ENCODE measurements at places on chromosomes 2 and 18. TPM values are rescaled to one million over a fixed set of nuclear protein-coding genes. Genes with fewer than 3 reads are reported as not detected.

DNA sequence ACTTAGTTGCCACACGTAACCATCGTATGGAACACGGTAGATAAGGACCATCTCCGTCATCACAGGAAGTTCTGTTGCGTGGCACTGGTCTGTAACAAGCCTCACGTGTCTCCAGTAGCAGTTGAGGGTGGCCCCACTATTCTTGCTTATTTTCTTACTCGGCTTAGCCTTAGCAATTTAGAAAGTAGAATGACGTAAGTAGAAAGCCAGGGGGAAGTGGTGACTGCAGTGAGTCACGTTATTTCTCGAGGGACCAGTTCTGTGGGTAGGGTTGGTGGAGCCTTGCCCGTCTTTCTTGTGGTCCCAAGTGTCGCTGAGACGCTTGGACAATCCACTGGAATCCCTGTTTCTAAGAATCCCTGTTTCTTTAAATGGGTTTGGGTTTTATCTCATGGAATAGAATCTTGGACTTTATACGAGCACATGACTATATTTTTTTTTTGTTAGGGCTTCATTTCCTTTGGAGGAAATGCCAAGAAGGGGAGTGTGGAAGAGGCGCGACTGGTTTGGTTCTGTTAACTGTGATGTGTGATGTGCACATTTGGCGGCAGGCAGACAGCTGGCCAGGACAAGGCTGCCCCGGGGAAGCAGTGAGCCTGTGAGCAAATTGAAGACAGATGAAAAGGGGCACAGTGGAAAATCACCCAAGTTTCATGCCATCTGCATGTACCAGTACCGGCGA, 96.2 kb downstream of the CABLES1 start:
- H3K27ac ChIP-seq = peak overlapping the region; percentile 60
- H3K4me3 ChIP-seq = no peak overlapping the region
- peak; percentile 92 for DNase-seq
- H3K4me1 ChIP-seq = peaks cover 38% of the 10 kb centered on the region
- H3K36me3 ChIP-seq = no peaks in the 10 kb centered on the region

DNA sequence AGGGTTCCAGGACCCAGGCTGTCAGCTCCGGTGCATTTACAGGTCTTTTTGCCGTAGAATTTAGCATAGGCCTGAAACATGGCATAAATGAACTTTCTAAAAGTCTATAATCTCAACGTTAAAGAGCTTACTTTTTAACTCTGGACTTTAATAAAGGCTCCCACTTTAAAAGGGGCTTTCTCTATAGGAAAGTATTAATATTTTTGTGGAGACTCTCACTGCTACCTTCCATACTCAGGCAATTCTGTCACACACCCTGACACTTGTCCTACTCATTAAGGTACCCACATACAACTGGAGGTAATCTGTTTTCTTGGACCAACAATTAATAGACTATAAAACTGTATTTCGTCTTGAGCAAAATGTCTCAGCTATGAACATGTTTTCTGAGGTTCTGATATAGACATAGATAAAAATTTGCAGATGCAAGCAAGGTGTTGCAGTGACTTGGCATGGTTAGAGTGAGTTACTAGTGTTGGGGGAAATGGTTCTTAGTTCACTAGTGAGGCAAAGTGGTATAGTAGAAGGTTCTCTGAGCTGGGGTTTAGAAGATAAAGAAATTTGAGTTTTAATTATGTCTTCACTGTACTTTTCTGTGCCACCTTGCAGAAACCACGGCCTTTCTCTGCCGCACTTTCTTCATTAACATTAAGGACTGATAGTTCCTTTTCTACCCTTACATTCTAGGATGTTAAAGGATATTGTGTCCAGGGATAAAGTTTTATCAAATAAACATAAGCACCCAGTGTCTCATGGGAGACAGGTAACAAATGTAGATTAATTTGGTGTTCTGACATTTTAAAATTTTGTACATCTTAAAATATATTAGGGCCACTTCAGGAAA, 10.8 kb upstream of the NR4A2 start:
- DNase-seq = no peak
- H3K4me1 ChIP-seq = peaks cover 4% of the 10 kb centered on the region
- no peaks in the 10 kb centered on the region for H3K36me3 ChIP-seq
- peak overlapping the region; percentile 73 for H3K4me3 ChIP-seq

- no peaks in the 10 kb centered on the region for H3K27me3 ChIP-seq
- no peak overlapping the region for H3K4me3 ChIP-seq
- peaks cover 16% of the 10 kb centered on the region for H3K4me1 ChIP-seq
- H3K27ac ChIP-seq = peak overlapping the region; percentile 43
- DNase-seq = peak; percentile 69
These were observed 144.3 kb upstream of the PELI1 start for GRCh38 chr2:64288321-64289193.

- H3K27me3 ChIP-seq = no peaks in the 10 kb centered on the region
- peak within 1 kb of the TSS; percentile 93 for H3K27ac ChIP-seq
- peak within 1 kb of the TSS; percentile 89 for H3K4me3 ChIP-seq
- DNase-seq = peak; percentile 84
- peaks cover 8% of the 10 kb centered on the region for H3K36me3 ChIP-seq
These were observed at the start of gene EVA1A for GRCh38 chr2:75560768-75561565. Gene EVA1A (minus strand): TSS chr2:75560939. CDS start chr2:75518140, 42,799 bp downstream.

DNA sequence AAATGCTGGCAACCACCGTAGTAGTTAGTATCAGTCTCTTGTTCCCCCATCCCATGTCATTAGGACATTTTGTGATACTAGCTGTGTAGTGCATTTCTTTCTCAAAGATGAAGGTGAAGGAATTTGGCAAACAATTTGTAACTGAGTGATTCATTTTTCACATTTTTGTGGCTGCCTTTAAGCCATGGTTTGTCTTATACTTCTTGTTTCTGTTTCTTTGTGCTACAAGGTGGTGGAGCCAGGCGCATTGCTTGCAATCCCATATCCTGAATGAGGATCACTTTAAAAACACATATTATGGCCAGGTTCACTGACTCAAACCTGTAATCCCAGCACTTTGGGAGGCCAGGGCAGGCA, 40.6 kb downstream of the GPD2 start:
- DNase-seq = peak; percentile 91
- H3K4me3 ChIP-seq = no peak overlapping the region
- no peaks in the 10 kb centered on the region for H3K27me3 ChIP-seq
- H3K36me3 ChIP-seq = no peaks in the 10 kb centered on the region
- H3K4me1 ChIP-seq = peaks cover 6% of the 10 kb centered on the region
- H3K27ac ChIP-seq = peak overlapping the region; percentile 48

DNA sequence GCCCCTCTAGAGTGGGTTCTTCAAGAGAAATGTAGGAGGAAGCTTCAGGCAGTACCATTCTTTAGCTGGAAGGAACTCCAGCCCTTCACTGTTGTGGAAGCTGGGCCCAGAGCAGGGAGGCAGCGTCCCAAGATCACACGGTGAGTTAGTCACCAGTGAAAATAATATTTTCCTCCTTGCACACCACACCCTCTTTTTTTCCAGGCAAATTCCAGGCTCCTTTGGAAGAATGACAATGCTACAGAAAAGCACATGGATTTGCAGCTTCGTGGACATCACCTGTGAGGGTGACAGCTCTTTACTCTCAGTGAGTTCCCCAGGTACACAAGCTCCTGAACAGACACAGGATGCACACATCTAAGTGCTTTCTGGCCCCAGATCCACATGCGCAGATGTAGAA, 157.1 kb downstream of the COL6A3 start:
- no peaks in the 10 kb centered on the region for H3K27me3 ChIP-seq
- H3K4me1 ChIP-seq = peaks cover 42% of the 10 kb centered on the region
- peak overlapping the region; percentile 94 for H3K27ac ChIP-seq
- H3K36me3 ChIP-seq = no peaks in the 10 kb centered on the region
- H3K4me3 ChIP-seq = no peak overlapping the region

GRCh38 chr2:205590759-205591158, 91.5 kb upstream of the NRP2 start:
- peaks cover 3% of the 10 kb centered on the region for H3K4me1 ChIP-seq
- no peaks in the 10 kb centered on the region for H3K36me3 ChIP-seq
- H3K27ac ChIP-seq = no peak overlapping the region
- no peaks in the 10 kb centered on the region for H3K27me3 ChIP-seq

GRCh38 chr2:177010146-177010545, 202.4 kb upstream of the HNRNPA3 start:
- H3K36me3 ChIP-seq = no peaks in the 10 kb centered on the region
- no peaks in the 10 kb centered on the region for H3K4me1 ChIP-seq
- H3K27ac ChIP-seq = no peak overlapping the region
- H3K27me3 ChIP-seq = no peaks in the 10 kb centered on the region
- no peak overlapping the region for H3K4me3 ChIP-seq

- peaks cover 5% of the 10 kb centered on the region for H3K4me1 ChIP-seq
- DNase-seq = no peak
- no peak overlapping the region for H3K4me3 ChIP-seq
- H3K27ac ChIP-seq = no peak overlapping the region
These were observed 38.0 kb downstream of the VSNL1 start for GRCh38 chr2:17578466-17578928.

GRCh38 chr2:39247512-39248043, 3.8 kb upstream of the CDKL4 start:
- H3K27ac ChIP-seq = no peak overlapping the region
- H3K4me1 ChIP-seq = no peaks in the 10 kb centered on the region
- no peak for DNase-seq
- no peak overlapping the region for H3K4me3 ChIP-seq

GRCh38 chr2:128301021-128301420, 17.6 kb downstream of the HS6ST1 start:
- peaks cover 36% of the 10 kb centered on the region for H3K4me1 ChIP-seq
- H3K27ac ChIP-seq = peak overlapping the region; percentile 86
- DNase-seq = no peak
- H3K4me3 ChIP-seq = no peak overlapping the region

GRCh38 chr18:59718108-59718463, 20.9 kb upstream of the CCBE1 start:
- no peak overlapping the region for H3K4me3 ChIP-seq
- no peaks in the 10 kb centered on the region for H3K27me3 ChIP-seq
- DNase-seq = peak; percentile 98
- peaks cover 49% of the 10 kb centered on the region for H3K4me1 ChIP-seq

GRCh38 chr2:106575955-106576354, 88.8 kb downstream of the CD8B2 start:
- peaks cover 7% of the 10 kb centered on the region for H3K27me3 ChIP-seq
- peaks cover 6% of the 10 kb centered on the region for H3K4me1 ChIP-seq
- H3K36me3 ChIP-seq = no peaks in the 10 kb centered on the region
- H3K27ac ChIP-seq = peak overlapping the region; percentile 54
- peak; percentile 65 for DNase-seq

GRCh38 chr18:69008538-69008937, 210.7 kb downstream of the CCDC102B start:
- no peak for DNase-seq
- no peaks in the 10 kb centered on the region for H3K36me3 ChIP-seq
- H3K27ac ChIP-seq = no peak overlapping the region
- H3K4me1 ChIP-seq = no peaks in the 10 kb centered on the region

DNA sequence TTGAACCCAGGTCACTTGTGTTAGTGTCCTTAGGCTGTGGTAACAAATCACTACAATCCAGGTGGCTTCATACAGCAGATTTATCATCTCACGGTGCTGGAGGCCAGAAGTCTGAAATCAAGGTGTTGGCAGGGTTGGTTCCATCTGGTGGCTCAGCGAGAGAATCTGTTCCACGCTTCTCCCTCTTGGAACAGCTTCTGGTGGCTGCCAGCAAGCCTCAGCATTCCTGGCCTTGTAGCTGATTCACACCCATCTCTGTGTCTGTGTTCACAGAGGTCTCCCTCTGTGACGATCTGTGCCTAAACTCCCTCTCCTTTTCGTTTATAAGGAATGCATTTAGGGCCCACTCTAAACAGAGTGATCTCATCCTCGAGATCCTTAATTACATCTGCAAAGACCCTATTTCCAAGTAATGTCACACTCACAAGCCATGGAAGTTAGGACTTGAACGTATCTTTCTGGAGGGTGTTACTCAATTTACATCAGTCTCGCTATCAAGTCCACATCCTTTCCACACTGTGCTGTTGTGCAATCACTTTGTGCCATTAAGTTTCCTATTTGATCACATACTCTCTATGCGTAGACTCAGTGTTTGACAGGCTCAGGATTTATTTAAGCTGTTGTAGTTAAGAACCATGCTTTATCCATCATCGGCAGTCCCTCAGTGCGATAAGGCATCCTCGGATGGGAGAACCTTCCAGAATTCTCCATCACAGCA, 164.4 kb downstream of the SOCS6 start:
- H3K27ac ChIP-seq = no peak overlapping the region
- no peaks in the 10 kb centered on the region for H3K4me1 ChIP-seq
- no peak for DNase-seq
- no peak overlapping the region for H3K4me3 ChIP-seq
- H3K27me3 ChIP-seq = no peaks in the 10 kb centered on the region

DNA sequence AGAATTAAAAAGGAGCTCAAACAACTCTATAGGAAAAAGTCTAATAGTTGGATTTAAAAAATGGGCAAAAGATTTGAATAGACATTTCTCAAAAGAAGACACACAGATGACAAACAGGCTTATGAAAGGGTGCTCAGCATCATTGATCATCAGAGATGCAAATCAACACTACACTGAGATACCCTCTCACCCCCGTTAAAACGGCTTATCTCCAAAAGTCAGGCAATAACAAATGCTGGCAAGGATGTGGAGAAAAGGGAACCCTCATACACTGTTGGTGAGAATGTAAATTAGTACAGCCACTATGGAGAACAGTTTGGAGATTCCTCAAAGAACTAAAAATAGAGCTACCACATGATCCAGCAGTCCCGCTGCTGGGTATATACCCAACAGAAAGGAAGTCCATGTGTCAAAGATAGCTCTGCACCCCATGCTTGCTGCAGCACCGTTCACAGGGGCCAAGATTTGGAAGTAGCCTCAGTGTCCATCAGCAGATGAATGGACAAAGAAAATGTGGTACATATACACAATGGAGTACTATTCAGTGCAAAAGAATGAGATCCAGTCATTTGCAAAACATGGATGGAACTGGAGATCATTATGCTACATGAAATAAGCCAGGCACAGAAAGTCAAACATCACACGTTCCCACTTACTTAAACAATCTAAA, 46.7 kb upstream of the B3GNT7 start:
- no peak for DNase-seq
- H3K36me3 ChIP-seq = no peaks in the 10 kb centered on the region
- H3K27me3 ChIP-seq = no peaks in the 10 kb centered on the region
- no peak overlapping the region for H3K27ac ChIP-seq

GRCh38 chr2:4831751-4832150, 860.4 kb upstream of the SOX11 start:
- H3K27ac ChIP-seq = no peak overlapping the region
- no peaks in the 10 kb centered on the region for H3K36me3 ChIP-seq
- no peak overlapping the region for H3K4me3 ChIP-seq
- DNase-seq = no peak

GRCh38 chr2:151289972-151290866, 751 bp upstream of the NMI start:
- DNase-seq = no peak
- H3K4me1 ChIP-seq = no peaks in the 10 kb centered on the region
- no peaks in the 10 kb centered on the region for H3K36me3 ChIP-seq
- H3K27ac ChIP-seq = peak overlapping the region; percentile 84
- peak overlapping the region; percentile 63 for H3K4me3 ChIP-seq

- H3K36me3 ChIP-seq = no peaks in the 10 kb centered on the region
- no peak overlapping the region for H3K4me3 ChIP-seq
- H3K27me3 ChIP-seq = no peaks in the 10 kb centered on the region
- no peaks in the 10 kb centered on the region for H3K4me1 ChIP-seq
These were observed 1506.6 kb downstream of the LRP1B start for GRCh38 chr2:140624200-140624599.

The NR4A2 gene
- total RNA-seq = 1.3 TPM

The PXDN gene
- total RNA-seq = 467 TPM

The RNF144A gene
- total RNA-seq = 4.9 TPM

The MAP3K19 gene
- total RNA-seq = not detected

The CD8A gene
- not detected for total RNA-seq

The C18orf54 gene
- total RNA-seq = 10.2 TPM

The REG3G gene
- total RNA-seq = not detected

The ARHGEF4 gene
- total RNA-seq = 4.8 TPM

The HOXD4 gene
- not detected for total RNA-seq

The DIPK1C gene
- not detected for total RNA-seq
